ENCODE measurements at places on chromosomes 1 and 21. TPM values are rescaled to one million over a fixed set of nuclear protein-coding genes. Genes with fewer than 3 reads are reported as not detected.

DNA sequence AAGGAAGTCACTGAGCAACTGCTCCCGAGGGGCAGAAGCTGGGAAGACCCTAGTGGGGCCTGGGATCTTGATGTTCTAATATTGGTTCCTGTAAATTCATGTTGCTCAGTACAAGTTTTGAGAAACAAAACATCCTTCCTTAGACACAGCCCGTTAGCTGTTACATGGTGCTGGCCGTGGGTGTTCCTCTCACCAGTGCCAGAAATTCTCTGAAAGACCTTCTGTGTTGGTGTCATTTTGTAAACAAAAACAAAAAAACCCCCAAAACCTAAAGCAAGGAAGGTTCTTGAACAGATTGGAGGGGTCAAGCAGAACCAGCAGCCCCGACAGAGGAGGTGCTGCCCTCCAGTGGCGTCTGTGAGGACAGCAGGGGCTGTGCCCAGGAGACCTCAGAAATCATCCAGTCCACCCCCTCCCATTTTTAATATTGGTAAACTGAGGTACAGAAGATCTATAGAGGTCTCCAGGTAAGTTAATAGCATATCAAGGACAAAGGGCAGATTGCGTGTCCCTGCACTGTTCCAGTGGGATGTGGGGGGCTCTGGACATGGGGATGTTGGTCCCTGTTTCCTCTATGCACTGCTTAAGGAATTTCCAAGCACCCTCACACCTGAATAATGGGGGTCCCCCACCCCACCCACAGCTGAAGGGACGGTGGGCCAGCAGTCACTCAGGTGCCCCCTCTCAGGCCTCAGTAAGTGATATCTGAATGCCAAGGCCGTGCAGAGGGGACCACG lies 38.2 kb downstream of the SLC2A7 start:
- peak; percentile 78 for DNase-seq

GRCh38 chr1:30042438-30043147 lies 680.8 kb downstream of the MATN1 start:
- DNase-seq, result no peak

DNA sequence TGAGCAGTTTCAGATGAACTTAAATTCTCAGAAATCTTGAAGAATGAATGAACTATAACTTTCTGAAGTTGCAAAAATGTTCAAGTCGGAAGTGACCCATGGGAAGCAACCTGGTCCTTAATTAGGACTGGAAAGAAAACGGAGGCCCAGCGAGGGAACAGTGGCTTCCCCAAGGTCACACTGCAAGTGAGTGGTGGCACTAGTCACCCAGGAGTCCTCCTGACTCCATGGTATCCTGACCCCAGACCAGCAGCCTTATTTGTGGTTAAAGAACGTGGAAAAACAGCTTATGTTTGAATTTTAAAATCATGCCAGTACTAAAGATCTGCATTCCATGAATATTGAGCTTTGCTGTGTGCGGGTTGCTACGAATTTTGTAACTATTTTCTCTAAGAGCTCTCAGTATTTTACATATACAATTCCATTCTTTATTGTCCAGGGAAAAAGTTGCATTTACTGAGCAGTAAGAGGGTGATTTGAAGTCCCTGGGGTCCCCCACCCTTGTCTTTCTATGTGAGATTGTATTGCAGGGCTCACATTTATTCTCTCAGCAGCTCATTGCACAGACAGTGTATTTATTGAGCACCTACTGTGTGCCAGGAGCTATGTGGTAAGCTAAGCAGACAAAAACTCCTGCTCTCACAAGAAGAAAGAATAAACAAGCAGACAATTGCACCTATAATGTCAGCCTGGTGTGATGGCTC lies 61.6 kb upstream of the ATP5PO start:
- no peak for DNase-seq

DNA sequence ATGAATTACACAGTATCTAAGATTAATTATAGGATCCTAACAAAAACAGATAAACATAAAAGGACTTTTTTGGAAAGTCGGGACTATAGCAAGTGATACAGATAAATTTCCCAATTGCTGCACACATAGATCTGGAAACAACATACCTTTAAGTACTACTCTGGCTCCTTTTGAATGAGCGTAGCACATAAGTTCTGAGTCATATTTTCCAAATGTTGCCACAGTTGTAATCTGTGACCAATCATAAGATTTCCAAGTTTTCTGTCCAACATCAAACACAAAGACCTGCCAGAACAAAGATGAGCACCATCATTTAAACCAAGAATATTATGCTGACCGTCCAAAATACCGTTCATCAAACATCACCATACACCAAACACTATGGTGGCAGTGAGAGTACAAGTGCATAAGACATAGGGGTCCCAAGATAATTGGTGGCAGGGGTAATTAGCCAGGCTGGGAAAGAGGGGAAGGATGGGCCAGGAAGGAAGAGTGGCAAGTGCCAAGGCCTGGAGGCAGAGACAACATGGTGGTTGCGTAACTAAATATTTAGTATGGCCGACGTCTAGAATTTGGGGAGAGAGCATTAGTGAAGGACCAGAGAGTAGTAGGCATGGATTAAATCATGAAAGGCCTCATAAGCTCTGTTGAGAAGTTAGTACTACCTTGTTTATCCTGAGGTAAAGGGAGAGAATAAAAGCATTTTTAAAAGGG lies 3.6 kb downstream of the CTBS start:
- no peak for DNase-seq

DNA sequence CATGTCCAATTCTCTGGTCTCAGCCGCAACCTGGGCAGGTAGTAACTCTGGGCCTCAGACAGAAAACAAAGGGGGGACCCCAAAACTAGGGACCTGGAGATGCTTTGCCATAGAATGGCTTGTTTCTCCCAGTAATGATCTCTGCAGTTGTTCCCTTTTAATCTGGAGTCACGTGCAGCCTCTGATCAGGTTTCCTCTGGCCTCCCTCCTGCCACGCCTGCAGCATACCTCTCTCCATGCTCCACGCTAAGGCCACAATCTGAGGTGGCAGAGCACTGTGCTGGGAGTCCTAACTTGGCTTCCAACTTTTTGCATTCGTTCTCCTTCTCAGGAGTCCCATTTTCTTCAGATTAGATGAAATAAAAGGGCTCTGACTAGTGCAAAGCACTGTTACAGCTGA lies 1.9 kb downstream of the PABPC4 start:
- no peak for DNase-seq

DNA sequence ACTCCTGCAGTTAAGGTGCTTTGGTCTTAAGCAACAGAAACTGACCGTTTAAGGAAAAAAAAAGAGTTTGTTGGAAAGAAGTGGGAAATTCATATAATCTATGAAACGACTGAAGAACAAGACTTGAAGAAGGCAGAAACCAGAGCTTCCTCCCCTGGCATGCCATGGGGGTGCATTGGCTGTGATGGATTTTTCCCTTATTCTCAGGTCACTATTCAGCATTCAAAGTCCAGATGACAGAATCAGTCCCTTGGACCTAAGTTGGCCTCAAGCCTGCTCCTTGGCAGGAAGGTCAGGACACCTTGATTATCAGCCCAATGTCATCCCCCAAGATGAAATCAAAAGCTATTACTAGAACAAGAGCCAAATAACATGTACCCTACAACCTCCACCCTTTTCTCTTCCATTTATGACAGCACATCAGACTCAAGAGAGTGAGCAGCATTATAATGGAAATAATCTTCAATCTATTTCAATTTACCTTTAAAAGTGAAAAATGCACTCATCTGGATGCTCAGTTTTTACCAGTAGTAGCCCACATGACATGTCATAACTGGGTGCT lies 15.8 kb upstream of the TMEM9 start:
- DNase-seq, result no peak

DNA sequence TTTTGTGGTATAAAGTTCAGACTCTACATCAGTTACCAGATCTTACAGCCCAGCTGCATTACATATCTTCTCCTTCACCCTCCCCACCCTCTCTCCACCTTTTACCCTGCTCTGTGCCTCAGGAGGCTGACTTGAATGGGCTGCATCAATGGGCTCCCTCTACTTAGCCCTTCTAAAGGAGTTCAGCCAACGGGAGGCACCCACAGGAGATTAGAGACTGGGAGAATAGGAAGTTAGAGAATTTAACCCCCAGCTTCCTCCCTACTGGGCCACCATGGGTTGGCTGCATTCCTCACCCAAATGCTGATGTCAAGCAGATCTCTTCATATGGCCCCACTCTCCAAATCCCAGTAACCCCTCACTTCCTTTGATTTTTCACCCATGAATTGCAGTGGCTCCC lies 17.1 kb upstream of the DUSP23 start:
- DNase-seq, result no peak

DNA sequence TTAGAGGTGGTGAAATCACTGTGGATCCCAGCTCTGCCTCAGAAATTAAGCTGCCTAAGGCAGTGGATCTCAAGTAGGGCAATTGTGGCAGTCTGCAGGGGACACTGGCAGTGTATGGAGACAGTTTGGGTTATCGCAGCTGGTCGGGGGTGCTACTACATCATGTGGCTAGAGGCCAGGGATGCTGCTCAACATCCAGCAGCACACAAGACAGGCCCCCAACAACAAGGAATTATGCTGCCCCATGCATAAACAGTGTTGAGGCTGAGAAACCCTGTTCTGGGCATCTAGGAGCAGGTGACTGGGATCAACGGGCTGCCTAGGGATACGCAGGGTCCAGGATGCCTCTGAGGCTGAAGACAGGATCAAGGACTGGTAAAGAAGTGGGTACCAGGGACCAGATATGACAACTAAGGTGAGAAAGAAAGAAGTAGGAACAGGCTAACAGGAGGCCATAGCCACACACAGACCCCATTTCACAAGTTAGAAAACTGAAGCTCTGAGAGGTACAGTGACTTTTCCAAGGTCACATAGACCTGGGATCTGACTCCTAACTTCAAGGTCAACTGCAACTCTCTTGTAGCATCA lies 8.7 kb downstream of the BATF3 start:
- no peak for DNase-seq

GRCh38 chr21:38920631-38921398 lies 115.1 kb downstream of the ETS2 start:
- no peak for DNase-seq

GRCh38 chr1:44339731-44340130 lies 15.3 kb downstream of the ERI3 start:
- no peak for DNase-seq

Gene TFF3
- total RNA-seq, result 5.3 TPM

Gene IRF2BP2
- total RNA-seq, result 124 TPM

Gene MYOG
- not detected for total RNA-seq

Gene MMEL1
- not detected for total RNA-seq
